ENCODE measurements at places on chromosomes 6 and 20. TPM values are rescaled to one million over a fixed set of nuclear protein-coding genes. Genes with fewer than 3 reads are reported as not detected.

Gene PROKR2
- not detected for total RNA-seq

Gene FAM120B
- 6.3 TPM for total RNA-seq

Gene ENPP4
- 2.3 TPM for total RNA-seq

Gene C20orf96
- 3.3 TPM for total RNA-seq

Gene CENPW
- 23.3 TPM for total RNA-seq

Gene CRIP3
- total RNA-seq, result not detected

Gene OR12D3
- not detected for total RNA-seq

Gene ANKRD66
- not detected for total RNA-seq

Gene ZNF831
- total RNA-seq, result not detected

GRCh38 chr6:47066418-47066817 is 24.3 kb upstream of the ADGRF1 start:
- DNase-seq, result no peak

DNA sequence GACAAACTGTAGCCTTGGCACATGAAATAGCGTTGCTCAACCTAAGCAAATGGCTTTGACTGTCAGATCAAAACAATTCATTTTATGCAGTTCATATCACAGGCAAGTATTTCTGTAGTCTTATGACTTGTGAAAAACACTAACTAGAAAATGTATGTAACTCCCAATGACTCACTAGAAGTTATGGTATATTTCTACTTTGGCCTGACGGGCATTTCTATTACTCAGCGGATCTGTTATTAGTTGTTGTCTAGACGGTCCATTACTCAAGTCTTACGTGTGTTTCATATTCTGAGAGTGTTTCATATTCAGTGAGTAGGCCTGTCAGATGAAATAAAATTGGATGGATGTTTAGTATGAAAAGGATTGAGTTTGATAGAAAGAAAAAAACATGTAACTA is 880.9 kb downstream of the PRIM2 start:
- DNase-seq, result no peak

DNA sequence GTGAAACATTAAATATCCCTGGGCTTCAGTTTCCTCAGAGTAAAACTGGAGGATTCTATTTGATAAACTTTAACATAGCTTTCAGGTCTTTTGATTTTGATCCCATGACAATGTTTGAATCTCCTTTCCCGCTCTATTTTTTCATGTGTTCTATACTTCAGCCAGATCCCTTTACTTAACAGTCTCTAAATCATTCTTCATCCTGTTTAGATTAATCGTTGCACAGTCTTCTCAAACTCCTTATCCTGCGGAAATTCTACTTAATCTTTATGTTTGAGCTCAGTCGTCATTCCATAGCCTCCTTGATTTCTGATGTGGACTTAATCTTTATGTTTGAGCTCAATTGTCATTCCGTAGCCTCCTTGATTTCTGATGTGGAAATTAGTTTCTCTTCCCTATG is 57.4 kb downstream of the GRIK2 start:
- DNase-seq, result no peak

- no peak for DNase-seq
Observed at GRCh38 chr6:74277777-74278186, 581.8 kb downstream of the CD109 start.

- DNase-seq, result no peak
Observed at GRCh38 chr20:3894796-3895195, 5.6 kb downstream of the PANK2 start.

DNA sequence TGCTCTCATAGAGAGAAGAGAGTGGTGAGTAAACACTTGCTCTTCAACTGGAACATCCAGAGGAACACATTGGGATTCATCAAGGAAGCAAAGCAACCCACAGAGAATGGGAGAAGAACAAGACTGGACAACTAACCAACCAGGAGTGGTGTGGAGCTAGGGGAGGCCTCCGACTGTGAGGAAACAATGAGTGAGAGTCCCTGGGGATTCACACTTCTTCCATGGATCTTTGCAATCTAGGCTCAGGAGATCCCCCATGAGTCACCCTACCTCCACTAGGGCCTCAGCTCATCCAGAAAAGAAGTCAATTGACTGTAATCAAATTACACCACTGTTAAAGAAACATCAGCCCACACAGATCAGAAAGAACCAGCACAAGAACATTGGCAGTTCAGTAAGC is 42.3 kb upstream of the CLVS2 start:
- DNase-seq, result no peak

DNA sequence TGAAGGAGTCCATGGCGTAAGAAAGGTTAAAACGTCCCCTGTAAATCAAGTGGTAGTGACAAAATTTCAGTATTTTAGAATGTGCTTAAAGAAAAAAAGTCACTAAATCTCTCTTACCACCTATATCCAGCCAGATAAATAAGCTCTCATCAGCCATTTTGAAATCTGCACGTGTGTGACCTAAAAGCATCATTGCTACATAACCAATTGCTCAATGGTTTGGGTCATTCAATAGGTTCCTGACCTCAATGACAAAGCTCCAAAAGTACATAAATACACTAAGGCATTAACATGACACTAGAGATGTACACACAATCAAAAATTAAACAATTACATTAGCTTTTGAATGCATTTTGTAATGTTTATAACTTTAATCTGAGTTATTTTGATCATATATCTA is 272.4 kb downstream of the GMDS start:
- DNase-seq, result no peak

DNA sequence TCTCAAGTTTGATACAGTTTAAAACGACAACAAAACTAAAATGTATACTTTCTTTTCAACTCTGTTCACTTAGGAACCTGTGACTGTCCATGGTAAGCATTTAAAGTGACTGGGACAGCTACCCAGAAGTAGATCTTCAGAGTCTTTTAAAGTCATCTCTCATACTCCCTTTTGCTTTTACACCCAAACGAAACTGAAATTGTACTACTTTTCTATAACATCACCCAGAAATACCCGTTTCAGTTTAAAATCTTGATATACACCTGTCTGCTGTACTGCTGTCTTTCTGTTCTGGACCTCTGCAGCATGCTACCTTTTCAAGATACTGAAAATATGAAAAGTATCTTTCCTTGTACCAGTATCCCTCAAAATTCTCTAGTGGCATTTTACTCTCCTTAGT is 170.4 kb upstream of the THEMIS start:
- no peak for DNase-seq

DNA sequence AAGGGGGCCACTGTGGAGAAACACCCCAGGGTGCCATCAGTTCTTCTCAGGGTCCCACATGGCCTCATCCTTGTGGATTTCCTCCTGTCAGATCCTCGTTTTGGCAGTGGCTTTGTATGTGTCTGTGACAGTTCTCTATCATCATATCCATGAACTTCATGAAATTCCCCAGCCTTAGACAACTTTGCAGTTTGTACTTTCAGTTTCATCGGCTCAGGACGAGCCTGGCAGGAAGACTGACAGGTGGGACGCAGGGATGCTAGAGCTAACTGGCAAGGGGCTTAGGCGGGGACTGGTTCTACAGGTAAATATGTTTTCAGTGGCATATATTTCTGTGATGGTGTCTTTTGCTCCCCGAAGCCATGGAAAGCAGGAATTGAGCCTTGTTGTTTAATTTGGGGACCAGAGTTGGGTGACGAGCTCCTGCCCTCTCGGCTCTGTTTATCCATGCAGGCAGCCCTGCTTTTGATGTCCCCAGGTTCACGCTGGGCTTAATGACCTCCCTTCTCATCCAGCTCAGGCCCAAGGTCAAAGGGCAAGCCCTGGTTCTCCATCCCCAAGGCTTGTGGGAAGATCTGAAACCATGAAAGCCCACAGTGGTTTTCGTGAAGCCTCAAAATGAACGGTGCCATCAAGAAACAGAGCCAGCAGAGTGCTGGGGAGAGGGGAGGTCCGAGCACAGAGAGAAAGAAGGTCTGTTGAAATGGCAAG is 11.2 kb downstream of the SDCBP2 start:
- no peak for DNase-seq

DNA sequence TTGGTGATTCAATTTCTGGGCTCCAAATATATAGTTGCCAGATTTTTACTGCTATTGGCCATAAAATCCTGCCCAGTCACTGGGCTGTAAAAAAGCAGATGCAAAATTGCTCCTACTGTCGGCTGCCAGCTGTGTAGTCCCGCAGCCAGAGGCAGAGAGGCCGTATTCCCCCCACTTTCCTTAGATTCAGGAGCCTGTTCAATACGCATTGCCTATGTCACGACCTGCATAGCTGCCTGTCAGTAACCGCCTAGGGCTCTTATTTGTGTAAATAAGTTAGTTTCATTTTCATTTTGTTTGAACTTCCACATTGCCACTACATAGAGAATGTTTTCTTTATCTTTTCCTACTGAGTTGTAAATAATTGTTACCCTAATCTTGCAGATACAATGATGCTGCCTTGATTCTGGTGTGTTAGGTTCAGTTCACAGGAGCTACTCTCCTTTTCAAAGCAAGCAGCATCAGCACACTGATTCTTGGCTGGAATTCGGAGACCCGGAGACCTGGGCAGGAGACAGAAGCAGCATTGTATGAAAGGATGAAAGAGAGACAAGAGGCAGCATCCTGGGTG is 46.0 kb upstream of the UST start:
- no peak for DNase-seq

DNA sequence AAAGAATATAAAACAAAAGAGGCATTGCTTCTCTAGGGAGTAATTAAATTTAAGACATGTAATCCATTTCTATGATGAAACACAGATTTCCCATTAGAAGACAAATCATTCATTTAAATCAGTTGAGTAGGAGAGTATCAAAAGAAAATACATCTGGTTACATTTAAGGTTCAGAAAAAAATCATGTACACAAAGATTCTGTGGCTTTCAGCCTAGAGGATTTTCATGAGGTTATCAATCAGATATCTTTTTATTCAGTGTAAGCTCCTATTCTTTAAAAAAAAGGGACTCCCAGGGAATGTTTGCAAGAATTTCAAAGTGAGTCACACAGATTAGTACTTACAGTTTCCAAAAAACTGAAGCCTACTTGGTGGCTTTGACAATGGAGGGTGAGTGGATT is 24.9 kb downstream of the COL21A1 start:
- no peak for DNase-seq

- no peak for DNase-seq
Observed at GRCh38 chr6:46453741-46454316, 37.4 kb downstream of the RCAN2 start.

GRCh38 chr6:30687659-30688431 is 1.4 kb upstream of the PPP1R18 start:
- no peak for DNase-seq

- no peak for DNase-seq
Observed at GRCh38 chr6:25056130-25056529, 120.4 kb upstream of the RIPOR2 start.

DNA sequence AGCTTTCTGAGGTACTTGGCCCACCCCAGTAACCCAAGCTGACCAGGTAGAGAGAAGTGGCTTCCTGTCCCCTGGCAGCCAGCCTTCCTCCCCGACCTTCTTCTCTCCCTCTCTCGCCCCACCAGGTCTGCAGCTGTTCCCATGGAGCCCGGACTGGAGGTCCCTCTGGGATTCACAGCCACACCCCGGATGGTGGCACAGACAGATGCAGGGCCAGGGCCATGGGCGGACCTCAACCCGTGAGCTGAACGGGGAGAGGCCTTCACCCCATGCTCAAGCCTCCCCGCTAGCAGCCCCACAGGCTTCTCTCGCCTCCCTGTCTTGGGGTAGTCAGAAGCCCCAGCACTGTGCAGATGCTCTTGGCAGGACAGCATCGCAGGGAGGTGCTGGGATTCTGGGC is 41.3 kb downstream of the CPXM1 start:
- no peak for DNase-seq

- no peak for DNase-seq
Observed at GRCh38 chr6:16058929-16059345, 69.9 kb upstream of the MYLIP start.

DNA sequence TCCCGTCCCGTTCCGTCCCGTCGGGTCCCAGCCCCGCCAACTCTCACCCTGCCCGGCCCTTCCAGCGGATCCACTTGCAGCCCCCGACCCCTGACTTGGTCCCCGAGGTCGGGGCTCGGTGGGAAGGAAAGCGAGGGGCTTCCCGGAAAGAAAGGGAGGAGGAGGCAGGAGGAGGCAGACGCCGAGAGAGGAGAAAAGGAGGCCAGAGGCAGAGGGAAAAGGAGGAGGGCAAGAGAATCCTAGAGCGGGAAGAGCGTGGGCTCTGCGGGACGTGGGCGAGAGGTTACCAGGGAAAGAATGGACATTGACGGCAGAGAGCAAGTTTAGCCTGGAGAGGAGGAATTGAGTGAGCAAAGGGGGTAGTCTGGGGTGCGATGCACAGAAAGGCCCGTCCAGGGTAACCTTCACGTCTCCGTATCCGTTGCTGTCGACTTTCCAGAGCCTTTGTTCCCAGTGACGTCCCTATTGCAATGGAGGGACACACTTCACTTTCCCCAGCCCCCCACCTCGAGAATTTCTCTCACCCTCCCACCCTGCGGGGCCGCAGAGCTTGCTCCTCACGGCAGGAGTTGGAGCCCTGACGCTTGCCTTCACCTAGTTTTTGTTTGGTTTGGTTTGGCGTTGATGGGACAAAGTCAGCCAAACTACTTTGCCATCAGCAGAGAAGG is 477 bp upstream of the MOXD1 start:
- DNase-seq, result no peak

DNA sequence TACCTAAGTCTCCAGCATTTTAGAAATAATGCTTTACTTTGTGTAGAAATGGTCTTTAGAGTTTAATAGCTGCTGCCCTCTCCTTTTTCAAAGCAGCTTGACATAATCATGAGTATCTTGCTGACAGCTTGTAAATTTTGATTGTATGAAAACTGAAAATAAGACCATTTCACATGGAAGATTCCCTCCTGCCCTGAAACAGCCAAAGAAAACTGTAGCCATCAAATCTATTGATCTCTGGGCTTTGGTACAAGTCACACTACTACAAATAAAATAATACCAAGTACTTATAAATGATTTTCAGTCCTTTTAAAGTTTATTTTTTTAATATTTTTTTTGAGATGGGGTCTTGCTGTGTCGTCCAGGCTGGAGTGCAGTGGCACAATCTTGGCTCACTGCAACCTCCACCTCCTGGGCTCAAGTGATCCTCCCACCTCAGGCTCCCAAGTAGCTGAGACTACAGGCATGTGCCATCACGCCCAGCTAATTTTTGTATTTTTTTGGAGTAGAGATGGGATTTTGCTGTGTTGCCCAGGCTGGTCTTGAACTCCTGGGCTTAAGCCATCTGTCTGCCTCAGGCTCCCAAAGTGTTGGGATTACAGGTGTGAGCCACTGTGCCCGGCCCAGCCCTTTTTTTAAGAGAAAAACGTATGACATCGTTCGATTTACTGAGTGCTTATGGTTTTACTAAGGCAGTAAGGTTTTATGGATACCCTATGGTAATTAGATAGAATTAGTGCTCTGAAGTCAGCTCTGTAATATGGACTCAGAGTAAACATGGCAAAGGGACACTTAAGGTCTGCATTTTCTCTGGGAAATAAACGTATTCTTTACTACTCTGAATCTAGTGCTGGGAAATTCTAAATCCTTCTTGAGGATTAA is 7.0 kb downstream of the PTPN1 start:
- no peak for DNase-seq

- no peak for DNase-seq
Observed at GRCh38 chr20:1535420-1536175, 21.9 kb downstream of the SIRPD start.
